Activated naive CD8-positive, alpha-beta T cell treated with anti-CD3 and anti-CD28 coated beads for 36 hours (primary cell): ENCODE measurements at places on chromosomes 7 and 10.

DNA sequence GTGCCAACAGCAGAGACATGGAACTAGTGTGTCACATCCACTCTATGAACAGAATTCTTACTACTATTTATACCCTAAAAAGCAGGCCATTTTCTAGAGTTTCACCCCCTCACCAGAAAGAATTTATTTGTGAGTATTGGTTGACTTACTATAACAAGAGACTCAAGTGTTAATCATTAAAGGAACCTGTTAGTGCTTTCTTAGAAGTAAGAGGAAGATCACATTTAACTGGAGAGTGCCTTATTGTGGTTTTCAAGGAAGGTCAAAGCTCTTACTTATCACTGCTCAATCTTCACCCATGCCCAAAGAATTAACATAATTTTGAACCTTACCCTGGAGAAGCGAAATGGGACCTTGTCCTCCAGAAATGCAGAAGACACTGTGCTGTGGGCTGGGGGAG, 169.3 kb upstream of the PRSS1 start:
- no peak overlapping the region for H3K4me3 ChIP-seq
- DNase-seq: no peak
- no peaks in the 10 kb centered on the region for H3K27me3 ChIP-seq

DNA sequence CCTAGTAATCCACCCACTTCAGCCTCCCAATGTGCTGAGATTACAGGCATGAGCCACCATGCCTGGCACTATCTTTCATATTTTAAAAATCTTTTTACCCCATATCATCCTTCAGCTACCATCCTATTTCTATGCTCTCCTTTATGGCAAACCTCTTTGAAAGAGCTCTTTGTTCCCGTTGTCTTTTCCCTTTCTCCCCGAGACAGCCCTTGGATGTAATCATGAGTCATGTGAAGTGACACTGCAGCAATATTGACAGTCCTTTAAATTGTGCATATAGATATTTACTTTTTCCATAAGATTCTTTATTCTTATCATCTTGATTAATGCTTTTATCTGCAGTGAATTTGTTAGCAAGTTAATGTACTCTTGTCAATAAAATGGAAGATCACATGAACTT, 286.6 kb downstream of the ANKRD7 start:
- no peak overlapping the region for H3K27ac ChIP-seq
- H3K4me3 ChIP-seq: no peak overlapping the region
- H3K27me3 ChIP-seq: no peaks in the 10 kb centered on the region
- H3K36me3 ChIP-seq: no peaks in the 10 kb centered on the region

DNA sequence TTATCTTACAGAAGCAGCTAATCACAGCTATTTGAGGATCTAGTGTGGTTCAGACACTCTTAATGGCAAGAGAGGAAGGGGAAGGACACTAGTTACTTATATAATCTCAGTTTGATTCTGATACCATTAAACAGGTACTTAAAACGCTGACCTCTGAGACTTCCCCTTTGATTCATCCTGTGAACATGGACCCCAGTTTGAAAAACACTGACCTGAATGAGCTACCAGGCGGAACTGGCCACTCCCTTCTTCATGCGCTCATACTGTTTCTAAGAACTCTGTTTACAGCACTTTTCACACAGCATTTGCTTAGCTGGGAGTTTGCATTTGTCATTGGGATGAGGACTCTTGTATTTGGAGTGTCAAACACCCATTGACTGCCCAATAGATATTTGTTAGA, 45.7 kb downstream of the BEND7 start:
- H3K4me1 ChIP-seq: peaks cover 10% of the 10 kb centered on the region
- no peaks in the 10 kb centered on the region for H3K36me3 ChIP-seq
- DNase-seq: no peak
- H3K27ac ChIP-seq: no peak overlapping the region

DNA sequence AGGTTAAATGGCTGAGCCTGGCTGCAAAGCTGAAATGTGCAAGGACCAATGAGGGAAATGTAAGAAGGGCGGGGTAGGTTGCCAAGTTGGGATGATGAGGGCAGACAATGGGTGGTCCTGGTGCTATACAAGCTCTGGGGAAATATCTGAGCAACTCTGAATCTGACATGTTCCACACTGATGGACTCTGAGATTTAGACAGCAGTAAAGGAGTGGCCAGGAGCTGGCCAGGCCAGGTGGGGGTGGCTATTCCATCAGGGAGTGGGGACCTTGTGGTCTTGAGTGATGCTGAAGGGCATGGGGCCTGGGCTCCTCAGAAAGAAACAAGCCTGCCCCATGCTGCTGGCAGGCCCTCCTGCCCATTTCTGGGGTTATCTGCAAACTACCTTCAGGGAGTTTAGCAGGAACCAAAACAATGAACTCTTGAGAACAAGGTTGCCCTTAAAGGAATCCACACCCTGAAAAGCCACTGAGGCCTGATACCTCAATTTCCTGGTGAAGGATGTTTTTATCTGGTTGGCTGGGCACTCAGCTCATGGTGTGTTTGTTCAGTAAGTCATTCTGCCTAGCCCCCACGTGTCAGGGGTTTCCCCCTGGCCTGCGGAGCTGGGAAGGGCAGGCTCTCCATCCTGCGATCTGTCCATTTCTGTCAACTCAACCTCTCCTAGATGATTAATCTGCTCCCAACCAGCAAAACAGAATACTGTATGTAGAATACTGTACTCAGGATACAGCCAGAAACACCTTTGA, 143.3 kb upstream of the TNS3 start:
- H3K27ac ChIP-seq: no peak overlapping the region
- H3K4me3 ChIP-seq: no peak overlapping the region
- H3K27me3 ChIP-seq: peaks cover 13% of the 10 kb centered on the region
- no peaks in the 10 kb centered on the region for H3K4me1 ChIP-seq
- no peaks in the 10 kb centered on the region for H3K36me3 ChIP-seq

GRCh38 chr7:108178398-108178797, 48.2 kb upstream of the LAMB4 start:
- no peaks in the 10 kb centered on the region for H3K27me3 ChIP-seq
- H3K4me1 ChIP-seq: no peaks in the 10 kb centered on the region
- no peaks in the 10 kb centered on the region for H3K36me3 ChIP-seq

DNA sequence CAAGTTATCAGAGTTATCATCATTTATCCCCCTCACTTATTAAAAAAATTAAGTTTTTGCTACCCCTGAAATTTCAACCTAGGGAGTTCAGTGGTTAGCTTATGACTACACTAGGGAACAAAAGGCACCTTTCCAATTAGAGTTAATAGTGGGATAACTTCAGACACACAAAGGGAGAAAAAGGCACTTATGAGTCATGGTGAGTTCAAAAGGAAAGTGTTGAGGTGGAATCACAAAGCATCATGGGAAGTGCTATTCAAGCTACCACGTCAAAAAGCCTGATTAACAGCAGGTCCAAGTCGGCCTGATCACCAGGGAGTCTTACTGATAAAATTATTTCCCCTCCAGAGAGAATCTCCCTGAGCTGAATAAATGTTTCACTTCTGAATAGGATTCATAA, 165.7 kb downstream of the C7orf25 start:
- no peak overlapping the region for H3K4me3 ChIP-seq
- no peaks in the 10 kb centered on the region for H3K4me1 ChIP-seq
- peaks cover 11% of the 10 kb centered on the region for H3K27me3 ChIP-seq
- H3K36me3 ChIP-seq: no peaks in the 10 kb centered on the region
- no peak for DNase-seq

DNA sequence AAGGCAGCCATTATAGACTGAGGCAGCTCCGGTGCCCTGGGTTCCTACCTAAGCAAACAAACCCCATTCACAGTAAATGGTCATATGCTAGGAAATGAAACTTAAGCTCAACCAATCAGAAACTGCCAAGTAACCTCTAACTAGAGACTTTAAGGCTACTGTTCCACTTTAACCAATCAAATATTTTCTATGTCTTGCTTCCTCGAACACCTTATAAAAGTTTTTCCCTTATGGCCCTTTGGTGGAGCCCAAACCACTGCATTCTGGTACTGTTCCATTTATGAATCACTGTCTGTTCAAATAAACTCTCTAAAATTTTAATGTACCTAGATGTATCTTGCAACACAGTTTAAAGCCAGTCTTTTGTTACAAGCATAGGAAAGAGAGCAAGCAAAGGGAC, 361.1 kb downstream of the HGF start:
- no peaks in the 10 kb centered on the region for H3K36me3 ChIP-seq
- H3K4me3 ChIP-seq: no peak overlapping the region
- H3K27ac ChIP-seq: no peak overlapping the region
- no peaks in the 10 kb centered on the region for H3K27me3 ChIP-seq
- no peak for DNase-seq

GRCh38 chr7:271266-272107, 18.5 kb upstream of the FOXL3 start:
- no peak for DNase-seq
- no peaks in the 10 kb centered on the region for H3K36me3 ChIP-seq
- no peaks in the 10 kb centered on the region for H3K27me3 ChIP-seq
- no peak overlapping the region for H3K27ac ChIP-seq

DNA sequence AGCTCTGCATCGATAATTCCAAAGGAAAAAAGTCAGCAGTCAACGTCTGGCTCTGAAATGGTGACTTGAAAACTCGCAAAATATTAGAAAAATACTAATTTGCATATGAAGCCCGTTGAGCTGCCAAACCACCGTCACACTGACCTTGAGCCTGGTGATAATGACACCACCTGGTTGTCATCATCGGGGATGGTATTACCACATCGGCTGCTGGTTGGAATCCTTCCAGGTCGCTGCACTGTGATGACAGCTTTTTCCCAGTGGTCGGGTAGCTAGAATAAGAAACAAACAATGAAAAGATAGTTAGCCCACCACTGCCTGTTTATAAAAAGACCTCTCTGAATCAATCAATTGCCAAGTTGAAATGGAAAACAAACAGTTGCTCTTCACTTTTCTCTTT, 41.6 kb downstream of the LAMB1 start:
- no peaks in the 10 kb centered on the region for H3K36me3 ChIP-seq
- H3K4me3 ChIP-seq: no peak overlapping the region
- no peak overlapping the region for H3K27ac ChIP-seq
- no peak for DNase-seq
- no peaks in the 10 kb centered on the region for H3K4me1 ChIP-seq
- peaks cover 15% of the 10 kb centered on the region for H3K27me3 ChIP-seq

DNA sequence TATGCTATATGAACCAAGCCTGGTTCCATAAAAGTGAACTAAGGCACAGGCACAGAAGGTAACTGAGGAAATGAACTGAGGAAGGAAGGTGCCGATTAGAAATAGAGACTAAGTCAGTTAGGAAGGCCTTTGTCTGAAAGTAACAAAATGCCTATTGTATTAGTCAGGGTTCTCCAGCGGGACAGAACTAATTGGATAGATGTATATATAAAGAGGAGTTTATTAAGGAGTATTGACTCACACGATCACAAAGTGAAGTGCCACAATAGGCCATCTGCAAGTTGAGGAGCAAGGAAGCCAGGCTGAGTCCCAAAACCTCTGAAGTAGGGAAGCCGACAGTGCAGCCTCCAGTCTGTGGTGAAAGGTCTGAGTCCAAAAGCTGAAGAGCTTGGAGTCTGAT, 13.9 kb upstream of the PLXNA4 start:
- no peaks in the 10 kb centered on the region for H3K27me3 ChIP-seq
- no peak overlapping the region for H3K27ac ChIP-seq
- no peak for DNase-seq
- H3K4me3 ChIP-seq: no peak overlapping the region
- H3K36me3 ChIP-seq: no peaks in the 10 kb centered on the region

- DNase-seq: no peak
- no peaks in the 10 kb centered on the region for H3K4me1 ChIP-seq
- peaks cover 31% of the 10 kb centered on the region for H3K36me3 ChIP-seq
- no peak overlapping the region for H3K4me3 ChIP-seq
Measured at GRCh38 chr7:156722043-156722826, 81.7 kb downstream of the RNF32 start.

DNA sequence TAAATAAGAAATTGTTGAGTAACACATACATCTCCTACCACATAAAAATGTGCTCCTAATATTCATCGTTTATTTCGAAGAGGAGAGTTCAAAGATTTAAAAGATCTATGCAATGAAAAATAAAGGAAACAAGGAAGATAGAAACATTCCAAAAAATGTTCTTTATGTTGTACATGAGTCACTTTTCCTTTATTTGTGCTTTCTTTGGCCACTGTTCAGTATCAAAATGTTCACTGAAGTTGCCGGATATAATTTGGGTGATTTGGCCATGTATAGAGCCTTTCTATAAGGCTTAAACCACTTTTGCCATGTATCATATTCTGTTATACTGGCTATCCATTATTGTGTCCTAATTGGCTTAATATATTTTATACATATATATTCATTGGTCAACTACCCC, 62.9 kb upstream of the PRR15 start:
- DNase-seq: no peak
- H3K4me1 ChIP-seq: no peaks in the 10 kb centered on the region

DNA sequence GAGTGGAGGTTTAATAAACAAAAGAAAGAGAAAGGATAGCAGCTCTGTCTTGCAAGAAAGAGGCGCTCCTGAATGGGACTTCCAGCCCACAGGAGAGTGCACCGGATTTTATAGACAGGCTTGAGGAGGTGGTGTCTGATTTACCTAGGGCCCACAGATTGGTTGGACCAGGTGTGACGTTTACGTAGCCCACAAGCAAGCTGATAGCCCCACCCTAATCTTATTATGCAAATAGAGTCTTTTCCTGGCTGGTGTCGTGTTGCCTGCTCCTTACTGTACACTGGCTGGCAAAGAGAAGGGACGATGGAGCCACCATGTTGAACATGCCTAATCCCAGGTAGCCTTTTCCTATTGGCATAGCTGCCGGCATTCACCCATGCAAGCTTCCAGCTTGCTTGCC, 319.7 kb upstream of the POM121L12 start:
- H3K4me3 ChIP-seq: no peak overlapping the region
- no peaks in the 10 kb centered on the region for H3K4me1 ChIP-seq

- DNase-seq: no peak
- H3K36me3 ChIP-seq: no peaks in the 10 kb centered on the region
- H3K4me3 ChIP-seq: no peak overlapping the region
- peaks cover 6% of the 10 kb centered on the region for H3K4me1 ChIP-seq
Measured at GRCh38 chr10:113562069-113562468, 9.2 kb downstream of the HABP2 start.

DNA sequence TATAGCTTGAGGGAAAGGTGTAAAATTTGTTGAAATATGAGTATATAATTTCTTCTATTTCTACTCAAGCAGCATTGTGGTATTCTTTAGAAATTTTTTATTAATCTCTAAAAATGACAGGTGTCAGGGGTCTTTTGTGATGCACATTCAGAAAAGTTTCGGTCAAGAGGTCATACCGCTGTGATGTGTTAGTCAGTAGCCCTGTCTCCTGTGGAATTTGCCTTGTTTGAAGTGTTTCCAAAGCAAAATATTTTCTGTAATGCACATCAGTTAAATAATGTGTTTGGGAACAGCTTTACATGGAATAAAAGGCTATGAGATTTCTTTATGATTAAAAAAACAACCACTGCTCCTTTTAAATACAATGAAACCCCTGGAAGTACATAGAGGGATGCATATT, 35.8 kb downstream of the FOXP2 start:
- H3K4me1 ChIP-seq: no peaks in the 10 kb centered on the region
- H3K4me3 ChIP-seq: no peak overlapping the region
- H3K27ac ChIP-seq: no peak overlapping the region
- H3K36me3 ChIP-seq: no peaks in the 10 kb centered on the region
- DNase-seq: no peak

DNA sequence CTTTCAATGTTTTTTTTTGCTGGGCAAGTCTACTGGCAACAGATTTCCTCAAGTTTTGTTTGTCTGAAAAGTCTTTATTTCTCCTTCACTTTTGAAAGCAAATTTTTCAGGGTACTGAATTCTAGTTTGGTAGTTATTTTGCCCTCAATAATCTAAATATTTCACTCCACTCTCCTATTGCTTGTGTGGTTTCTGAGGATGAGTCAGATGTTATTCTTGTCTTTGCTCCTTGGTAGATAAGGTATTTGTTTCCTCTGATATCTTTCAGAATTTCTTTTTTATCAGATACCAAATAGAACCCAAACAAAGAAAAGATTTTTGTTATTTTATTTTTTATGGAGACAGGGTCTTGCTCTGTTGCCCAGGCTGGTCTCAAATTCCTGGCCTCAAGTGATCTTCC, 99.2 kb upstream of the MALRD1 start:
- H3K27me3 ChIP-seq: no peaks in the 10 kb centered on the region
- no peaks in the 10 kb centered on the region for H3K4me1 ChIP-seq
- H3K4me3 ChIP-seq: no peak overlapping the region
- no peak overlapping the region for H3K27ac ChIP-seq
- H3K36me3 ChIP-seq: no peaks in the 10 kb centered on the region
